Nucleus accumbens (tissue), 56 donors: ENCODE measurements at places on chromosomes 5 and 9.

GRCh38 chr9:126411225-126411947 is 84.8 kb downstream of the MVB12B start:
- no peak for DNase-seq

- DNase-seq: no peak
Observed at GRCh38 chr5:14281746-14282181, 138.6 kb downstream of the TRIO start.

DNA sequence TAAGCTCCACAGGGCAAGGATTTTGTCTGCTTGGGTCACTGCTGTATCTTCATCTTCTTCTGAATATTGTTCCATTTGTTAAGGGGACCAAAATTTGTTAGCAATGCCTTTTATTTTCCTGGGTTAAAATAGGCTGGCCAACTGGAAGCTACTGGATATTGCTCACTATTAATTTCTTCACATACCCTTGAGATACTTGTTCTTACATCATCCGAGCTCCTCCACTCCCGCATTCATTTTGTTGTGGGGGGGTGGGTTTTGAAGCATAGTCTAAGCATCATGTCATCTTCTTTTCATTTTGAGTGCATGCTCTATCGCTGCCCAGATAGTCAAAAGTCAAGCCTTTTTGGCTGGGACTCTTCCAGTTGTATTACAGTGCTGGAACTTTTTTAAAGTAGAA is 42.5 kb upstream of the PIK3R1 start:
- no peak for DNase-seq

DNA sequence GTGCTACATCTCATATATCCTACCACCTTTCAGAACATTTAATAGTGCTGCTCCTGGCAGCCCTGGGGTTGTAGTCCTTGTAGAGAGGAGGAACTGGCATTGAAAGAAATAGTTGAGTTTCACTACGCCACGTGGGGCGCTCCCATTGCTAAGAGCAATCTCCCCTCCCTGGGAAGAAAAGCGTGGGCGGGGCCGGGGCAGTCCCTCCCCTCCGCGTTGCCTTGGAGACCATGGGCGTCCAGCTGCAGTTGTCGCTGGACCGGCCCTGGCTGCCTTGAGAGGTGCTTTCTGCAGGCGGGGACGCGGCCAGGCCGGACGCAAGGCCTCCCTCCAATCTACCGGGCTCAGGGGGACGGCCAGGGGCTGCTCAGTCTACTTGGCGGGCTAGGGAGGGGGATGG is 368 bp upstream of the CCDC180 start:
- DNase-seq: peak; percentile 72

- DNase-seq: no peak
Observed at GRCh38 chr5:150498501-150498900, 9.4 kb upstream of the NDST1 start.

- DNase-seq: no peak
Observed at GRCh38 chr5:82816926-82817325, 260.3 kb downstream of the TMEM167A start.

GRCh38 chr5:82384034-82384750 is 106.0 kb upstream of the RPS23 start:
- DNase-seq: no peak

DNA sequence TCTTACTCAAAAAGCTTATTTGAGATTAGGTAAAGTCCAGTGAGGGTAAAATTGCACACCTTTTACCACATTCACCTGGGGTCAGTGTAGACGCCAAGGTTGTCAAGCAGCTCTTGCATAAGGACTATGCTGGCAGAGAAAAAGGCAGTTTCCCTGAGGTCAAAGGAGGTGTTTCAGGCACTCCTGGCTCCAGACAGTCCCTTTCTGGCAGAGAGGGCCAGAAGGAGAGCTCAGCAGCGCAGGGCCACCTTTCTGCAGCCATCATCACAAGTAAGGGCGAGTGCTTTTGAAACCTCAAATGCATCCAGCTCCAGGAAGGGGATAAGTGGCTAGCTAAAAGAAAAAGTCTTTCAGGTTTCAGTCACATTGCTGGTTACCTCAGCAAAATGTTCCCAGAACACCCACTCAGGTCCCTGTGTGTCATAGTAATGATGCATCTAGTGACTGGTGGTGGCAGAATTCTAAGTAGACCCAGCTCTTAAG is 16.7 kb upstream of the IL13 start:
- no peak for DNase-seq

GRCh38 chr5:122354293-122354692 is 42.3 kb downstream of the SNCAIP start:
- peak; percentile 2 for DNase-seq

DNA sequence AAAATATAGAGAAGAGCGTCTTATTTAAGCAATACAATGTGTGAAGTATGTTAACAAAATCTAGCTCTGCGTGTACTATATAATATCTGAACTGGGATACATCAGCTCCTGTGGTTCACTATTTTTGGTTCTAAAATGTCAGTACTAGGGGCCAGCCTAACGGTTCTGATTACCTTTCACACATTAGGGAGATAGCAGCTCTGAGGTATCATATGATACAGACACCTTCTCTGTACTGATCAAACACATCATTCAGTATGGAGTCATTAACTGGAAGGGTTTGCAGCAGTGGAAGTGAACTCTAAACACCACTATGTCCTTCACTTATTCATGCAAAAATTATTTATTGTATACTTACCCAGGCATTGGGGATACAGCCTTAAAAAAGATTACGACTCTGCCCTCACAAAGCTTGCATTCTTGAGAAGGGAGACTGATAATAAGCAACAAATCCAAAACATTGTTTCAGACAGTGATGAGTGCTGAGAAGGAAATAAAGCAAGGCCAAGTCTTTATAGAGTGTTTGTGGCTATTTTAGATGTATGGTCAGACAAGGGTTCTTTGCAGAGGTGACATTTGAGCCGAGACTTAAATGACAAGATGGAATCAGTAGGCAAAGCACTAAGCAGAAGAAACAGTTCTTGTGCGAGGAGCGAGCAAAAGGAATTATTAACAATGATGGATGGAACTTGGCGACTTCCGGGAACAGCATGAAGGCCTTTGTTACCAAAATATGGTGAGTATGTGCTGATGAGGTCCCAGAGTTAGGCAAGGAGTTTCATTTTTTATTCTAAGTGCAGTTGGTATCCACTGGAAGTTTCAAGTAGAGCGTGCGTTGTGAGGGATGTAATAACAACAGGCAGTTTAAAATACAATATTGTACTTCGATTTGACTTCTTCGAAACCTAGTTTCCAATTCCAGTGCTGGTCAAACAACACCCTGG is 1.8 kb upstream of the LNPEP start:
- DNase-seq: no peak

GRCh38 chr9:136922540-136922939 is 22.0 kb downstream of the FBXW5 start:
- no peak for DNase-seq

GRCh38 chr9:98899408-98900056 is 44.2 kb upstream of the COL15A1 start:
- DNase-seq: no peak

DNA sequence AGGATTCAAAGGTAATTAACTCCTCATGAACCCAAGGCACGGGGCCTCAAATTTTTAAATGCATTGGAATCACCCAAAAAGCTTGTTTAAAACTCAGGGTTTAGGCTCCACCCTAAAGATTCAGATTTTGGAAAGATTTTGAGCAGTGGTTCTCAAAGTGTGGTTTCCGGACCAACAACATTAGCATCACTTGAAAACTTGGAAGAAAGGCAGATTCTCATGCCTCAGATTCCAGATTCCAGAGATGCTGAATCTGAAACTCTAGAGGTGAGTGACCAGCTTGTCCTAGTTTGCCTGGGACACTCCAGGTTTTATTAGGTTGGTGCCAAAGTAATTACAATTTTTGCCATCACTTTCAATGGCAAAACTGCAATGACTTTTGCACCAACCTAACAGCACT is 24.7 kb upstream of the TNIP1 start:
- no peak for DNase-seq
